ENCODE measurements at places on chromosomes 7 and 10.

- no peak for DNase-seq
Measured at GRCh38 chr7:48028938-48029337, at the start of gene SUN3. Gene SUN3, minus strand, starts transcription at chr7:48029107. Its CDS starts 169 bp downstream, at chr7:48028938.

GRCh38 chr10:4770801-4771553 is 55.0 kb upstream of the AKR1E2 start:
- DNase-seq = peak; percentile 99

DNA sequence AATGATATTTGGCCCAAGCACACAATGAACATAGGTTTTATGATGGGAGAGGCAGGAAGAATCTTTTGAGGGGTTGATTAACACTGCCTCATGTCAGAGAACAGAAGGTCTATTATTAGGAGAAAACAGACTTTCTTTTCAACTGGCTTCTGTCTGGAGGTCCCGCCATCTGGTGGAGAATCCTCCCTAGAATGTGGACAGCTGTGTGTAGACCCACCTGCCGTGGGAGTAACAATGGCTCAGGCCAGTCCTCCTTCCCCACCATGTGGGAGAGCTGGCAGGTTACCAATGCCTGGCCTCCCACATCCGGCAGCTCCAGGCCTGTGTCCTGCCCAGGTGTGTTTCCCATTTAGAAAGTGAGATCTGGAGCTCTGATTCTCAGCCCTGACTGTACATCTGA is 70.4 kb upstream of the AOAH start:
- peak; percentile 54 for DNase-seq

DNA sequence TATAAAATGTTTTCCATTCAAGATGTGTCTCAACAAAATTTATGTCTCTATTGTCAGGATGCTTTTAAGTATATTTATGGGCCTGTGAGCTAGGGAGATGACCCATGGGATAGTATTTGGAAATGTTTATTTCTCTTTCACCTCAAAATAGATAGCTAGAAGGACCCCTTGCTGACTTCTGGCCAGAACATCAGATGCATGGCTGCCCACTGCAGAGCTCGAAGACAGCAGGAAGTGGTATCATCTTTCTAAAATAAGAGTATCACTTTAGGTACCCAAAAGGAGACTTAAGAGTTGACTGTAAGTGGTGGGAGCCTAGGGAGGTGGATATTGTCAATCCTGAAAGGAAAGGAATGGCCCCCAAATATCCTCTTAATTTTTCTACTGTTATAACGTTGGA is 264.4 kb downstream of the NEBL start:
- no peak for DNase-seq

GRCh38 chr10:125783957-125784356 is 8.3 kb upstream of the MMP21 start:
- DNase-seq = no peak

DNA sequence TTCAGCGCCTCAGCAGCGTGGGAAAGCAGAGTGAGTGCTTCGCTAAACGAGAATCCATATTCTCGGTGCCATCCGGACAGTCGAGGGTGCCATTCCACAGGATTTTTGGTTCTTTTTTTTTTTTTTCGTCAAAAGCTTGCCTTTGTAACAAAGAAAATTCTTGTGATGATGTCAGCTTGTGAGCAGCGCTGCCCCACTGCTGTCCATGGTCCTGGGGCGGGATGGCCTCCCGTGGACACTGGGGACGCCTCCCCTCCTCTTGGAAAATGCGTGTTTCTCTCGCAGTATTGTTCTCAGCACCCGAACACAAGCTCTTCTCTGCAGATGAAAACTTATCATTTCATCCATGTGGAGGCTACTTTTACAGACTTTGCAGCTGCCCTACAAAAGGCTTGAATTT is 477.4 kb downstream of the TCERG1L start:
- DNase-seq = no peak

GRCh38 chr10:86344714-86345161 is 21.9 kb downstream of the GRID1 start:
- DNase-seq = peak; percentile 53

DNA sequence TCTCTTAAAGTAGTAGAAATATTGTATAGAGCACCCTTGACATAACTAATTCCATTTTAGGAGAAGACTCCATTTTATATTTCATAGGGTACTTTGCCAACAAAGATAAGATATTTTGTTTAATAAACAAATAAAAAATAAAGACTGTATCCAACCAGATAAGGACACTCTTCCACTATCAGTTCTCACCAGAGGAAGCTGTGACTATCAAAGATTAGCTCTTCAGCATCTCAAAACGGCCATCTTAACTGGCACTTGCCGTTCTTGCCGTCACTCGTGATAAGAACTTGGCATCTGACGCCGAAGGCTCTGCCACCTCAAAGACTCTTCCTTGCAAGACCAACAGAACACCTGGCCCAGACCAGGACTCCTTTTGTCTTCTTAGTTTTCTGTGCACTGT is 26.3 kb upstream of the AKR1B1 start:
- no peak for DNase-seq

DNA sequence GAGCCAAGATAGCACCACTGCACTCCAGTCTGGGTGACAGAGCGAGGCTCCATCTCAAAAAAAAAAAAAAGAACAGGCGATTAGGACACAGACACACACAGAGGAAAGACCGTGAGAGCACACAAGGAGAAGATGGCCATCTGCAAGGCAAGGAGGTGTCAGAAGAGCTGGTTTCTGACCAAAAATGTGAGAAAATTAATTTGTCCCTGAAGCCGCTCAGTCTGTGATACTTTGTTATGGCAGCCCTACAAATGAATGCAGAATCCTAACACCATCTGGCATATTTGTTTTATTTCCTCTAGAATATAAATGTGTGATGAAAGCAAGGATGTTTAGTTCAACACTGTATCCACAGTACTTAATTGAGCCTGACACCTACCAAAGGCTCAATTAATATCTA is 69.7 kb downstream of the ZFAND4 start:
- no peak for DNase-seq

DNA sequence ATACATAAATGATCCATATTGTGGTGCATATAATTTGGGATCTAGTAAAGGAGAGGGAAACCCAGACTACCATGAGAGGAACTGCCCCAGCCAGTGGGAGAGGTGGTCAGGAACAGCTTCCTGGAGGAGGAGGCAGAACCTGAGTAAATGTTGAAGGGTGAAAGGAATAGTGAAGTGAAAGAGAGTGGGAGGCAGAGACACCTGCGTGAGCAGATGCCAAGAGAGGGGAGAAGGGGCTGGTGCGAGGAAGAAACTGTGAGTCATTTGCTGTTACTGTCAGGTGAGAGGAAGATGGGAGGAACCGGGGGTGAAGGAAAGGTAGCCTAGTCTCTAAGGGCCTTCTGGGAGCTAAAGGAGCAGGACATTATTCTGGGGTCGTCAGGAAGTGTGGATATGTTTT is 294.8 kb downstream of the GRID1 start:
- no peak for DNase-seq

- peak; percentile 54 for DNase-seq
Measured at GRCh38 chr7:108114117-108114841, 15.9 kb downstream of the LAMB4 start.

- DNase-seq = peak; percentile 93
Measured at GRCh38 chr7:134174795-134175261, 47.7 kb downstream of the LRGUK start.

DNA sequence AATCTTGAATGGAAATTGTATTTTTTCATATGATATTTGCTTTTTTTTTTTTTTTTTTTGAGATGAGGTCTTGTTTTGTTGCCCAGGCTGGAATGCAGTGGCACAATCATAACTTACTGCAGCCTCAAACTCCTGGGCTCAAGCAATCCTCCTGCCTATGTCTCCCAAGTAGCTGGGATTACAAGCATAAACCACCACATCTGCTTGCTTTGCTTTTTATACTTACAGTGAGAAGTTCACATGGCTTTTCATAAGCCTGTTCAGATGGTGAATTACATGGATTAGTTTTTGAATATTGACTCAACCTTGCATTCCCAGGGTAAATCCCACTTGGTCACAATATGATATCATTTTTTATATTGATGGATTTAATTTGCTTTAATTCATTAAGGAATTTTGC is 22.0 kb downstream of the LRRD1 start:
- no peak for DNase-seq

- no peak for DNase-seq
Measured at GRCh38 chr7:4799508-4800268, 24.3 kb downstream of the AP5Z1 start.

DNA sequence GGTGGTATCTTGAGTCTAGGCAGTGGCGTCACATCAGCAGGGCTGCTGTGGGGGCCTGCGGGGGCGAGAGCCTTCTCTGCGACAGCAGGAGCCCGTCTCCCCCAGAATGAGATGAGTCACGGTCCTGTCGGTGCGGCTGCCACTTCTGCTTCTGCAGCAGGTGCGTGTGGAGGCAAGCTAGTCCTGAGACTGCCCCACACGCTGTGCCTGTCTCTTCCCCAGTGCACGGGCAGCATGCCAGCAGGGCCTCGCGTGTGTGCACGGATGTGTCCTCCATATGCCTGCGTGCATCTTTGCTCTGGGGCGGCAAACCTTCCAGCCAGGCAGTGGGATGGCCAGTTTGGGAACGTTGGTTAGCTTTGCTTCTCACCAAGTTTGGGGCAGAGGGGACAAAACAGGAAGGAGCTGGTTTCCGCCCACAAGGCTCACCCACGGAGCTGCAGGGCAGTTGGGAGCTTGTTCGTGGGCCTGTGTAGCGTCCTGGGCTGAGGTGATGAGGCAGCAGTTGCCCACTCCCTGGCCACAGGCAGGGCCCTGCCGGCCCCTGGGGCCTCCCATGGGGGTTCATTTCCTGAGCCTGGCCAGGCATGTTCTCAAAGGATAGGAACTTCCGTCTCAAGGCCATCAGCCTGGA is 60.8 kb upstream of the PPIF start:
- no peak for DNase-seq

GRCh38 chr10:69428165-69428564 is 11.4 kb upstream of the TACR2 start:
- DNase-seq = no peak

DNA sequence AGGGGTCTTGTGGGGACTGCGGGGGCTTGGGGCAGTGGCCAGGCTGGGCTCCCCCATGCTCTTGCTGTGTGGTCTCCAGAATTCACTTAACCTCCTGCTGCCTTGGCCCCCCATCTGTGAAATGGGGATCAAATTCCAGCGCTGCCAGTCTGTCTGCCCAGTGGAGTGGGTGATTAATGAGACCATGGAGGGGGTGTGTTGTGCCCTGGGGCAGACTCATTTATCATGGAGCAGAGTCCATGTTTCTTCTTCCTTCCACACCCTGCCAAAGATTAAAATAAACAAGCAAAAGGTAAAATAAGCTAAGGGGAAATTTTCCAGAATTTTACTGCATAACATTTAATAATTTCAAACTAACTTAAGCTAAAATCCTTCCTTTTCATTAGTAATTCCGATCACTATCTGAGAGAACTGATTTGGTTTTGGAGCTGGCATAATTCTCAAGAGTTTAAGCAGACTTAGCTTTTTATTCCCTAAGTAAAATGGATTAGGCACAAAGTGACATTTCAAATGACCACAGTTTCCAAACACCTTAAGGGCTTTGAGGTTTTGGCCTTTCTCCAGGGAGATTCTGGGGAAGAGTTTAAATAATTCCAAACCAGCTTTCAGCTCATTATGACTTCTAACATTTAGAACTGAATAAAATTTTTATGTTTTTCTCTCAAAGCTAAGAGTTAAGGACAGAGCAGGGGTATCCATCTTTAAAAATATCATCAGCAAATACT is 211.9 kb downstream of the CXCL12 start:
- no peak for DNase-seq

DNA sequence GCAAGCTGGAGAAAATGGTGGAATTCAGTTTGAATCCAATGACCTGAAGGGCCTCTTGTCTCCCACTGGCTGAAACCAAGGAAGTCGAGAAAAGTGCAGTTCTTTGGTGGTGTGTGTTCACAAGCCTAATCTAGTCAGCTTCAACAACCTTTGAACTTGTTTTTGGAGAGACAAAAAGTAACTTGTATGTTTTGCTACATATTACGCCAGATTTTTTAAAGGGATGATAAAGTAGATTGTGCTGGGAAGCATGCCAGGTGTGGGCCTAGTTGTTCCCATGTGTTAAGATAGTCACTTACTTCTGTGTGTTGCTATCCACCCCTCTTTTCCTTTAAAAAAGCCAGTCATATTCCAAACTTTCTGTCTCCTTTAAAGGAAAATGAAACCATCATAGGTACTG is 79.7 kb upstream of the FAM3C start:
- no peak for DNase-seq

DNA sequence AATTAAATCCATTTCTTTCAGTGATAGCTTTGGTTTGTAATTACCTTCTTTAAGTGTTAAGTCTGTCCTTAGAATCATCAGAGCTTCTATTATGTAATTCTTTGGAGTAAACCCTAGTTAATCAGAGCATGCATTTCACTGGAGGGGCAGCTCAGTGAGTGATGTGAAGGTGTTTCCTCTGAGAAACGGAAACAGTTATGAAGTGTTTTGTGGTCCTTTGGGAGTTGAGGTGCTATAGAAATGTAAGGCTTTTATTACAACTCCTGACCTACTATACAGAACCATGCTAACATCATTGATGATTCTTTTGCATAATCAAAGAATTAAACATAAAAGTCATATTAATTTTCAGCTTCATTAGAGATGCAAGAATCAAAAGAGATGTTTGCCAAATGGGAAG is 141.5 kb downstream of the EXOC4 start:
- no peak for DNase-seq

- peak; percentile 18 for DNase-seq
Measured at GRCh38 chr10:75660823-75661222, 229.4 kb downstream of the LRMDA start.

DNA sequence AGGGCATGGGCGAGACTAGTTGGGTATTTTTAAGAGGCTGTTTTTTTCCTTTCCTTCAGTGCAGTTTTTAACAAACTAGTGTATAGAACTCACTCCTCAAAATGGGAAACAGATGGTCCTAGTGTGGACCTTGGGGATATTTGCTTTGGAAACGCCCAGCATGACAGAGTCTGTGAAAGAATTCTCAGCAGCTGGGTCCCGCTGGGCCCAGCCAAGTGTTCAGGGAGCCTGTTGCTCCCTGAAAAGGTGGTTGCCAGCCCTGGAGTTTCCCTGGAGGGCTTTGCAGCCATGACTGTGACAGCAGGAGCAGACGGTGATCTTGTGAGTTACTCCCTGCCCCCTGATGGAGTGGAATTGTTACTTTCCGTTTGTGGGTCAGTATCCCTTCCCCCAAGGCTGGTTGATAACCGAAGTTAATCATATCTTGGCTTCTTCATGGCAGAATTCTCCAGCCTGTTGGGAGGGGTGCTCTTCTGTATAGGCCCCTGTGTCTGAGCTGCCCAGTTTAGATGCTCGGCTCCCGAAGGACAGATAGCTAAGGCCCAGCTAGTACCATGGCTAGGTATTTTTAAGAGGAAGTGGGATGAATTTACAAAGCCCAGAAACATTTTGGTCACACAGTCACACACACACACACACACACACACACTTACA is 278.6 kb upstream of the HABP2 start:
- DNase-seq = peak; percentile 1

Data from kidney tubule cell (primary cell).